ENCODE measurements at places on chromosomes 3 and 15.

- peak; percentile 9 for DNase-seq
Observed at GRCh38 chr3:190883973-190884832, 21.7 kb upstream of the GMNC start.

DNA sequence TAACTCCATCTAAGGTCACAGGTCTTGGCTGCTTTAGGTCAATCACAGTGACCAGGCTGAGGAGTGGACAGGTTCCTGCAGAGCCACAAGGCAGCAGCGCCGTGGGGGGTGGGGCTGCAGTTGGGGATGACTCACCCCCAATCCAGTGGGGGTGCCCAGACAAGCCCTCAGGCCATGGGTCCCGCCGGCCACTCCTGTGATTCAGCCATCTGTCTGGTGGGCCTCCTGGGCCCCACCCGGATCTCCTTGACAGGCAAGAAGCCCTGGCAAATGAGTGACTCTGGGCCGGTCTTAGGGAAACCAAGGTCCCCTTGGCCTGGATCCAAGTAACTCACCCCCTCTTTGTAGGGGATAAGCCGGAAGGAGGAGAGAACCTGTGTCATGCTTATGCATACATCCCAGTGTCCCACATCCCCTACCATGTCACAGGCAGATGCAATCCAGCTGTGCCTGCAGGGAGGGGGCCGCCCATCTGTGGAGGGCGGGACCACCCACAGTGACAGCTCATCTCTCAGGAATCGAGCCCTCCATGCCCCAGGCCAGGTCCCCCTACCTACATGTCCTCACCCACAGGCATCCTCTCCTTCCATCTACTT, 495 bp upstream of the COL7A1 start:
- no peak for DNase-seq

- DNase-seq: no peak
Observed at GRCh38 chr15:68335251-68335650, 57.7 kb downstream of the FEM1B start.

DNA sequence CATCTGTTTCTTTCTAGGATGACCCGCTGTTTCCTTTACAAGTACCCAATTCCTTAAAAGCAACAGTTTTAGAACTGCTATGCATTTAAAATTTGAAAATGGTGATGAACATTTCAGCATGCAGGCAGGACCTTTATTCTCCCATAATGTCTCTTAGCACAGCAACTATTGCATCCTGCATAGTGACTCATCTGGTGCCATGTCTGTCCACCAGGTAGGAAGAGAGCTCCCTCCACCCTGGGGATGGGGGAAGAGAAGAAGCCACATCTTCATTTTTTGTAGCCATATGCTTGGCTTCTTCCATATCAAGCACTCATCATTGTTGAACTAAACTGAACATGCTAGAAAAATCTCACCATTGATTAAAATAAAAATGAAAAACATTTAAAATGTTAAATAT, 9.9 kb downstream of the GPR15 start:
- DNase-seq: no peak

GRCh38 chr15:45138814-45139765, 9.3 kb downstream of the DUOX1 start:
- no peak for DNase-seq

- DNase-seq: no peak
Observed at GRCh38 chr3:166444336-166444735, 607.1 kb upstream of the BCHE start.

- DNase-seq: no peak
Observed at GRCh38 chr15:78457101-78457500, 19.1 kb downstream of the IREB2 start.

- DNase-seq: no peak
Observed at GRCh38 chr15:58495891-58496408, 64.2 kb downstream of the LIPC start.

- no peak for DNase-seq
Observed at GRCh38 chr15:77191230-77191834, 120.4 kb upstream of the TSPAN3 start.
